ENCODE measurements at places on chromosomes 4 and X.

DNA sequence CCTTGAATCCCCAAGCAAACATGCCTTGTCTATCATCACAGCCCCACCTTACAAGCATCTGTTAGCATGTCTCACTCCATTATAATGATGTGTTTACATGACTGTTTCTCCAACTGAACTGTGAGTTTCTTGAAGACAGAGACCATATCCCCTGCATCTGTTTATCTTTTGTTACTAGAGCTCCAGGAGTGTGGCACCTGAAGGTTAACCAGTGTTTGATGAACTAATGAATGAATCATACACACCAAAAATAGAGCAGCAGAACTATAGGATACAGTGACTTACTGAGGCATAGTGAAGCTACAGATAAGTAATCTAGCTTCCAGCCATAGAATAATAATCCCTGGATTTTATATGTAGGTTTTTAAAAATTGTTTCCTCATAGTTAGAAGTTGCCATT, 331.0 kb downstream of the PCDH7 start:
- no peak for DNase-seq

DNA sequence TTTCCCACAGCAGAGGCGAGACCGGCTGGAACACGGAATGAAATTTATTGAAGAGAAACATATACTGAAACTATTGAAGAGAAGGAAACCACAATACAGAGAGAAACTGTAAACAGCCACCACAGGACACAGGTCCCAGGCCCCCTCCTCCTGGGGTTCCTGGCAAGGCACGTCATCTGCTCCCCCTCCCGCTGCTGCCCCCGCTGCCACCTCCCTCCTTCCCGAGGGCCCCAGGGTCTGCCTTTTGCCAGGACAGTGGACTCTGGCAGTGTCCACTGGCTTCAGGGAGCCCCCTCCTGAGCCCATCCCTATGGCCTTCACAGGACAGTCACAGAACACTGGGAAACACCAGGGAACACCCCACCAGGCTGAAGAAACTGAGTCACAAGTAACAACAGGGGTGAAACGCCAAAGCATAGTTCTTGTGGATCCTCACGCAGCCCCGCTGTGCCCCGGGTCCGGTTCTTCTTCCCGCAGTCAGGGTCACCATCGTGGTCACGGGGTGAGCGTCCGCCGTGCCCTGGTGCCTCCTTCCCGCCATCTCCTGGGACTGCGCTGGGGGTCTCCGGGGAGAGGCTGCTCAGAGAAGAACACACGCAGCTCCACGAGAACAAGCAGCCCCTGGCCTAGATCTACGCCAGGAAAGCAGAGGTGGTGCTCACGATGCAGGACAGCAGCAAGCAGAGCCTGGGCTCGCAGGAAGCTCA, 5.4 kb downstream of the PNMA6E start:
- DNase-seq, result no peak

DNA sequence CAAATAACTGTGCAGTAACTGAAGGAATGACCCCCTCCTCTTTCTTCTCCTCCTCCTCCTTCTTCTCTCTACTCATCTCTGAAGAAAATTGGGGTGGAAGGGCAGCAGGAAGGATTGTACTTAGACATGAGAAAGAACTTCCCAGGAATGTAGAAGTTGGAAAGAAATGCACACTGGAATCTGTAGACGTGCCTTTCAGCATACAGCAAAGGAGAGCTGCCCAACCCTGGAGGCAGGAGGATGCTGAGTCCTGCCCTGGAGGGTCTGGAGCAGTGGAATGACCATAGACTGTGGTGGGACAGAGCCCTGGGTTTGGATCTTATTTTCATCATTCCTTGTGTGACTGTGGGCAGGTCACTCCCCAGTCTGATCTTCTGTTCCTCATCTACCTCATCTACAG, 80.1 kb downstream of the PJA1 start:
- no peak for DNase-seq

DNA sequence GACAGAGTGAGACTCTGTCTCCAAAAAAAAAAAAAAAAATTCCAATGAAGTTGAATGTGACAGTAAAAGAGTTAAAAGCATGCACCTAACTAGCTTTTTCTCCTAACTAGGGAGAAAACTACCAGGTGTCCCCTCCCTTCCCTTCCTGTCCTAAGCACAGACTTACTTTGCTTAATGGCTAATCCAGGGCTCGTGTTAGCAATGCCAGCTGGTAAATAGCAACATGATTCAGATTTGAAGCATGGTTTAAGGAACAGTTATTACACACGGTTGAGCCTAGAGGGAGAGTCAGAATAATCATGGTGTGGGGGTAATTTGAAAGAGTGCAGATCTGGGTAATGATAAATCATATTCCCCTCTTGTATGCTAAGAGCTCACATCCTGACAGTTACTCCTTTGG, 338.3 kb downstream of the STIM2 start:
- DNase-seq, result no peak

DNA sequence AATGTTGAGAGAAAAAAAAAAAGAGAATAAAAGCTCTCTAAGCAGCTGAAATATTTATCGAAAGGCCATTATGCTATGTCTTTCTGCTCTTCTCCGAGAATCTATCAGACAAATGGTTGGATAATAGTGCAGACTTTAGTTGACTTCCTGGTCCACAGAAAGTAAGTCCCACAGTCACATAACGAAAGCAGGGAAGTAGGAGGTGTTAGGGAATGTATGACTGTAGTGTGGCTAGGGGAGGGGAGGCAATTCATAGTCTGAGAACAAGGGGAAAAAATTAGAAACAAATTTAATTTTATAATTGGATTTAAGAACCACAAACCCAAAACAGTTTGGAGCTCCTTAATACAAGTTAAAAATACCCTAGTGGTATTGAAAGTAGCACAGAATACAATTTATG, 79.7 kb upstream of the VEGFC start:
- DNase-seq, result no peak

GRCh38 chr4:7652451-7652881, 217.7 kb upstream of the PSAPL1 start:
- no peak for DNase-seq

DNA sequence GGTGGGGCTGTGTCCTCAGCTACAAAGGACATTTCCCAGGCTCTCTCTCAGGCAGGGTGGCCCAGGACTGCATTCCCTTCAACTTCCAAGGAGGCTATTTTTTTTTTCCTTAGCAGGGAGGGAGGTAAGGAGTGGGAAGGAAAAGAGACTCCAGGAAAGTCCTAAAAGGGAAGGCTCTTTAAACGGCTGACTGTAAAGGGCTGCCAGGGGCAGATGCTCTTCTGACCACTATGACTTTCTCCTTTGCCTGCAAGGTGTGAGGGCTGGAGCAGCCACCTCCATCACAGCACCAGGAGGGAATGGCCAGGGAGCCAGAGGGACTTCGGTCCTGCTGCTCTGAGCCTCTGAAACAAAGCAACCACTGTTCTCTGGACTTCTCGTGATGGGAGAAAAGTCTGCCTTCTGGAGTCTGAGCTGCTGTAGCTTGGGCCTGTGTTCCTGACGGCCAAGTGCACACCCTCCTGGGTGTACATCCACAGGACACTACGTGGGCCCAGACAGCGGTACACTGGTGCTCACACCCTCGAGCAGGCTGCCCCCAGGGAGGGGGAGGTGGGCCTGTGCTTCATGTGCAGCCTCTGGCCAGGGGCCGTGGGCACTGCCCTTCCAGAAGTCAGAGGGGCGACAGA, 17.9 kb downstream of the NAT8L start:
- DNase-seq, result no peak

DNA sequence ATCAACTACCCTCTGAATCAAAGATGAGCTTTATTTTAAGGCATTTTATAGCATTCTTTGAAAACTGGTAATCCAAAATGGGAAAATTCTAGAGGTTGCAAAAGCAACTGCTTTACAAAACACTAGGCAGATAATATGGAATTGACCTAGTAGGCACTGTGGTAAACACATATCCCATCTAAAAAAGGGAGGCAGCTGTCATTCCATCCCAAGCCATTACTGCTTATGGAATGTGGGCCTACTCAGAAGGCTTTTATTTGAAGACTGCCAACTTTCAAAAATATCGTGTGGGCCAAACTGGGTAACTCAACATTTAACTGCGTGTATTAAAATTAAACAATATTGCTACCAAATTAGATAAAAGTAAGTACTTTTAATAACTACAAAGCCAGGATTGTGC, 19.3 kb downstream of the UBE2D3 start:
- no peak for DNase-seq

GRCh38 chr4:159298502-159298901, 195.6 kb downstream of the RAPGEF2 start:
- DNase-seq, result no peak

DNA sequence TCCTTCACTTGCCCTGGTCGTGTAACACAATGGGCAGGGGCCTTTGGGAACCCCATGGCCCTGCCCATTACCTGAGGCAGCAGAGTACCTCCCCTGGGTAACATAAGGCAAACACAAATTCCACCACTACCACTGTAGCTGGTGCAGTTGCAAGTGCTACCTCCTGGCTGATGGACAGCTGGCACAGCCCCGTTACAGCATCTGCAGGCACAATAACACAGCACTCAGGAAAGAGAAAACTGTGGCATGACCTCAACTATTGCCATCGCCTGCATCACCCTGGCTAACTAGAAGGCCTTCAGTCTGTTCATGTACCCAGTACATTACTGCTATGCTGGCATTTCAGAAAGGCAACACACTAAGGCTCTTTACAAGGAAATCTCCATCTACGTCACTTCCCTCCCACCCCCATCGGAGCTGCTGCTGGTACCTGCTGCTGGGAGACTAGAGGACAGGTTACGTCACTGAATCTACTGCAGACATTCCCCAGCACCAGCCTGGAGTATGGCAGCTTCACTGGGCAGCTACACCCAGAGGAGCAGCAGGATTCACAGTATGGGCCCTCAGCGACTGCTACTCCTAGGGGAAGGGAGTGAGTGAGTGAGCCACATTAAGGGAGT, 39.4 kb downstream of the ARFIP1 start:
- no peak for DNase-seq

- no peak for DNase-seq
Measured at GRCh38 chr4:157072002-157072401, 3.9 kb upstream of the GLRB start.

DNA sequence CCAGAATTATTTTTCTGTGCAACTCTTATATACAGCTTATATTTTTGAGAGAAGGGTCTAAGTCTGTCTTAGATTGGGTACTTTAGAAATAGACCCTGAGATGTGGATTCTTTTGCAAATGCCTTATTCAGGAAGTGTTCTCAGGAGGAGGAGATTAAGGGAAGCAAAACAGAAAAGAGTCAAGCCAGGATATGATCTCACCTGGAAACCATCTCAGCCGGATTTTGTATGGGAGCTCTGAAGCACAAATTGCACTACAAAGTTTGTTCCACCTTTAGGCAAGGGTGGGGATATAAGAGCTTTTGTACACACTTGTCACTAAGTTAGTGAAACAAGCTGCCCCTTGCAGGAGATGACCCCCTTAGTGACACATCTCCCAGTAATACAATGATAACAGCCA, 121.2 kb upstream of the GRPR start:
- DNase-seq, result no peak

DNA sequence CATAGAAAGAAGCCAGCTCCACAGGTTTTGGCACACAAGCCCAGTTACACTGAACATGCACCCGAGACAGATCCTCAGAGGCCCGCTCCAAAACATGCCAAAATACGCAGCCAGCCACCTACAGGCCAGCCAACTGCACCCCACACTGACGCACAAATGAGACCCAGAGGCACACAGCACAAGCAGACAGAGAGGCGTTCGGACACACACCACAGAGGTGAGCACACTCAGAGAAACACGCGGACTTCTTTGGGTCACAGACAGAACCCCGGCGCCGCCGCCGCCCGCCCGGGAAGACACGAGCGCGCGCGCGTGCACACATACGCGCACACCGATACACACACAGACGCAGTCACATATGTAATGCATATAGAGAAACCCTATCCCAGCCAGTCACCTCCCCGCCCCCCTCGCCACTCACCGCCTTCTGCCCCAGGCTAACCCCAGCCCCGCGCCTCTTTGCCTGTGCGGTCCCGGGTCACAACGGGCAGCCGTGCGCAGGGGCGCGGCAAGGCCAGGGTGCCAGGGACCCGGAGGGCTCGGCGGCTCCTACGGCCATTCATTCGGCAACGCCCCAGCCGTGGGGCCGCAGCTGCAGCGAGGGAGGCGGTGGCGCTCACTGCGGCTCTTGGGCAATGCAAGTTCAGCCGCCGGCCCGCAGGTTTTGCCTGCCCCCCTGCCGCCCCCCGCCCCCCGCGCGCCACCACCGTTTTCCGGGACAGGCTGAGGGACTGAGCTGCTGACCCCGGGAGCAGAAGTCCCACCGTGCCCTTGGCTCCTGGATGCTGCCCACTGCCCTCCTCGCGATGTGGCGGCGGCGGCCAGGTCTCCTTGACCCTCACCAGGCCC, 553 bp downstream of the SEPTIN6 start:
- no peak for DNase-seq

- no peak for DNase-seq
Measured at GRCh38 chr4:174210952-174211490, 72.4 kb downstream of the FBXO8 start.

GRCh38 chr4:122798101-122798500, 28.5 kb upstream of the FGF2 start:
- DNase-seq, result no peak

- DNase-seq, result peak; percentile 86
Measured at GRCh38 chr4:88378691-88379559, at the start of gene HERC6. HERC6 (plus strand) TSS chr4:88378852; CDS start chr4:88378922, 70 bp downstream.

DNA sequence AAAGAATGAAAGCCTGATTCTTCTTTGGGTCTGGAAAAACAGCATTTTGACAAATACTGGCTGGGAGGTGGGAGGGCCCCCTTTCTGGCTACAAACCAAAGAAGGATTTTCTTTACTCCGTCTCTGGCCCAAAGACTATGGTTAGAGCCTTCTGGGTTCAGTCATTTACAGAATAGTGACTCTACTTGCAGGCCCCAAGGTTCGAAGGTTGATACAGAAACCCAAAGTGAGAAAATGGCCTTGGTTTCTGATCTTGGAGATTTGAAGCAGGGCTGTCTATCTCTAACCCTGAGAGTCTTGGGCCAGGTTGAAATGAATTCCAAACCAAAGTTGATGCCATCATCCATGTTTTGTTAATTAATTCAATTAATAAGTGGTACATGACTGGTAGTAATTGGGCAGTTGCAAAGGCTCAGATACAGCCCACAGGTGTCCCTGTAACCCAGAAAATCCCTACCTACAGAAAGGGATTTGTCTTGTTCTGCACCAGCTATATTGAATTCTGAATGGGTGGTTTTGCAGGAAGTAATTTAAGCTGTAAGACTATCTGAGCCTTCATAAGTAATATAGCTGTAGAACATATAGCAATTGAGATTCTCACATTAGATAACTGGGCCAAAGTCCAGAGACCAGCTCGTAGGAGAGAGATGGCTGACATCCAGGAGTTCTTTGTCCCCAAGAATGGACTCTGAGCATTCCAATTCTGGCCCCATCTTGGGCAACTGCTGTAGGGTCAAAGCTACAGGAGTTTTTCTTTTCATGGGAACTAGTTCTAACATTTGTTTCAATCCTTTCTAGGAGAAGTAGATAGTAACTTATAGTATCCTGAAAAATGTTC, 34.5 kb downstream of the CHRNA9 start:
- peak; percentile 25 for DNase-seq

All from GM20000 (cell line).